ENCODE measurements at places on chromosomes 1 and 21.

DNA sequence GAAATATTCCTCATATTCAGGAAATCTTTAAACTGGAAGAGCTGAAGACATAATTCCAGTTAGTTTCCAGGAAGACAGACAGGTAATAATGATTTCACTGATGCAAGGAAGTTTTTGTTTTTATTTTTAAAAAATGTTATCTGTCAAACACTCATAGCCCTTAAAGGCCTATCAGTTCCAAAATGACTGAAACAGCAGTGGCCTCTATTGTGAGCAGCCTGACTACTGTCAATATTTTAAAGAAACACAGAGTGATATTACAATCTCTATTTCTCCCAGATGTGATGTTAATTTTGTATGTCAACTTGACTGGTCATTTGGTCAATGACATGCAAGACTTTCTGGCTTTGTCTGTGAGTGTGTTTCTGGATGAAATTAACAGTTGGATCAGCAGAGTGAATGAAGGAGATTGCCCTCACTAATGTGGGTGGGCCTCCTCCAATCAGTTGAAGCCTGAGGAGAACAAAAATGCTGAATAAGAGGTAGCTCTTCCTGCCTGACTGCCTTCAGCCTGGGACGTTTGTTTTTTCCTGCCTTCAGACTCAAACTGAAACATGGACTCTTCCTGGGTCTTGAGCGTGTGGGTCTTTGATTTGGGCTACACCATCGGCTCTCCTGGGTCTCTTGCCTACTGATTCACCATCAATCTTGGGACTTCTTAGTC lies 31.3 kb upstream of the SLC30A10 start:
- DNase-seq: no peak

GRCh38 chr1:68322837-68323687 lies 90.7 kb upstream of the WLS start:
- DNase-seq: no peak

GRCh38 chr1:234579967-234580366 lies 30.0 kb downstream of the IRF2BP2 start:
- DNase-seq: no peak

DNA sequence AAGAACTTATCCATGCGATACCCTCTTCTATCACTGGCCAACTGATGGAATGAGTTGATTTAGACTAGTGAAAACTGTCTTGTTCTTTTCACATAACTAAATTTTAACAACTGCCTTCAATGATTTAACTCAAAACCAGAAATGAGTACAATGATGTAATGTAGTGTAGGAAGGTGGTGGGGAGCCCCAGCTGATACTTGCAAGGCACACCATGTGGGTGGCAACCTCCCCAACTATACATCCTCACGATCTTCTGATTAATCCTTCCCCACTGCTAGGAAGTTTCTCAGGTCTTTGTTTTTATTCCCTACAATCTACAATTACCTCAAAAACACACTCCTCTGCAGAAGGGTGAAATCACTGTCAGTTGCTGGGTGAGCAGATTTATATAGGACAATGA lies 100.7 kb downstream of the KCTD3 start:
- no peak for DNase-seq

DNA sequence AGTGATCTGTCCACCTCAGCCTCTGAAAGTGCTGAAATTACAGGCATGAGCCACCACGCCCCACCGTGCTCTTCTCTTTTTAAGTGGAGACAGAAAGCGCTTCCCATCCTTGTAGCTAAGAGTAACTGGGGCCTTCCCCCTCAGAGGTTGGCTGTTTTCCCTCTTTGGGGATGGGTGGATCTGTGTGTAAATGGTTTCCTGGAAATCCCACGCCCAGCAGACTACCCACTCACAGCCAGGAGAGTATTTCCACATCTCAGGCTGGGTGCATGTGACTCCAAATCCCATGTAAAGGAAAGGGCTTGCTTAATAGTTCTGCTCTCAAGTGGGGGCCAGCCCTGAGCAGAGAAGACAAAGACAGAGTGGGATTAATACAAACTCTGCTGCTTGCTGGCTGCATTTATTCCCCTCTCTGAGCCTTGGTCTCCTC lies 19.6 kb upstream of the TCEA3 start:
- no peak for DNase-seq

DNA sequence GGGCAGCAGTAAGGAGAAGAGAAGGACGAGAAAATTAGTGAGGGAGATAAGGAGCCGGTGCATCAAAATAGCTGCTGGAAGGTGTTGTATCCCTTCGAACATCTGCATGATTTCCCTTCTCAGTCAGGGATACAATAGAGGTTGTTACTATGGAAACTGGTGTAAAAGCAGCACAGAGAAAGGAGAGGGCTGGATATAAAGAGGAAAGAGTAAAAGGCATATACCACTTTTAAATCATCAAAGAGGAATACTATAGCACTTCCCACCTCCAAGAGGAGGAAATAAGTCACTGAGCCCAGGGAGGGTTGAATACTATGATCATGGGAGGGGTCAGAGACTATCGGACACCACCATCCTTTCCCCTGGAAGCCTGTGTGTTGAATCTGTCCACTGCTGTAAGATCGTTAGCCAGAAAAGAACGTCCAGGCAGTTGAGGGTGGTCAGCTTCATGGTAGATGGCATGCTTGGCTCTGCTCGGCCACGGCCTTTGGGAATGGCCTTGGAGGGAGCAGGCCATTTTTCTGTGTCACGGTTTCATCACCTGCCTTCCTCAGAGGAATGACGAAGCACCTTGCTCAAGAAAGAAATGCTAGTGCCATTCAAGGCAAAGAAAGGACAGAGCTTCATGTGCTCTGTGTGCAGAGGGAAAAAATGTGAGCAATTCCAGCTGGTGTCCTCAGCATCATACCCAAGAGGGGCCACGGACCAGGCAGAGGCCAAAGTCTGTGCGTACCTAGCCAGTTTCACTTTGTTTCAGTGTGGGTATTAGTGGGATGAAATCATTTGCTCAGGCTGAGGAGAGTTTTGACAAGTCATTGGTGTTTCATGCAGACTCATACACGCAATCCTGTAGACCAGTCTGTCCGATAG lies 64.2 kb downstream of the IRF2BP2 start:
- DNase-seq: no peak

GRCh38 chr1:53254011-53254640 lies 15.8 kb upstream of the MAGOH start:
- DNase-seq: no peak

- no peak for DNase-seq
Measured at GRCh38 chr1:207619871-207620542, 24.9 kb upstream of the CR1L start.

DNA sequence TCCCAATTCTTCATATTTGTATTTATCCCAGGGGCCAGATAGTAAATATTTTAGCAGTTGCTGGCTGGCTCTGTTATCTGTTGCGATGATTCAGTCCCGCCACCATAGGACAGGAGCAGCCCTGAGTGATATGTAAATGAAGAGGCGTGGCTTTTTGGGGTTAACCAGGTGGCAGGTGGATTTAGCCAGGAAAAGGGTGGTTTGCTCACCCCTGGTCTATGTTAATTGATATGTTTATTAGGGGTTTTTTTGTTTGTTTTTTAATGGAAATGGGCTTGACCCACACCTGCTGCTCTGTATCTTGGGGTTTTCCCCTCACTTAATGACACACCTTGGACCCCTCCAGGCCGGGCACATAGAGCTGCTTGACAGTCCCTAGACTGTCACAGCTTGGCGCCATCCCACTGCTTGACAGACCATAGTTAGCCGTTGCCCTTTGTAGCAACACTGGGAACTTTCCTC lies 62.8 kb downstream of the PIK3CD start:
- DNase-seq: no peak

GRCh38 chr1:39446986-39447567 lies 44.4 kb upstream of the BMP8A start:
- no peak for DNase-seq

DNA sequence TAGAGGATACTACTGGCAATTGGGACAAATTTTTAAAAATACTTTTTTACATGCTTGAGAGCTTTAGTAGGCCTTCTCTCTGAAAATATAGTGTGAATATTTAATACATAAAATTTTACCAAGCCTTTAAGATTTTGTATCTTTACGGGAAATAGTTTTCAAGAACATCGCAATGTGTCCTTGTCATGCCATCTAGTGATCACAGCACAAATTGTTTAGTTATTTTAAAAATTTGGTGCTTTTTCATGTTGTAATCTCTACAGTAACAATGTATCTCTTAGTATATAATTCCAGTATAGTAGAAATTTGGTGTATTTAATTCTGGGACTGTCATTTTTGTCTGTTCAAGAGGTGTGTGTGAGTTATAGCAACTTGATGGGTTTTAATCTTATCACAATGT lies 6.7 kb downstream of the CDC7 start:
- no peak for DNase-seq

GRCh38 chr1:85577419-85578320 lies 2.9 kb upstream of the CCN1 start:
- DNase-seq: no peak

DNA sequence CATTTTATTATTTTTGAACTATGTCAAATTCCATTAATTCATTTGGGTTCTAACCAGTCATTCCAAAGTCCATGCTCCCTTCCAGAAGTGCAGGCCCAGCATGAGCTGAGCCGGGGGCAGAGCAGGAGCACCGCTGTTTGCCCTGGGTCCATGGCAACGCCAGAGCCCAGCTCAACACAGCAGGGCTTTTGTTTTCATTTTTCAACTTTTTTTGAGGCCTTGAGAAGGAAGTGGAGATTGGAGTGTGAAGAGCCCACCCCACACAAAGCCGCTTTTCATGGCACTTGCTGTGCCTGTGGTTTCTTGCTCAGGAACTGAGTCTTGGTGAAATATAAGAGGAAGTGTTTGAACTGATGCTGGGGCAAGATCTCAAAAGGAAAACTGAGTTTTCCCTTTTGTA lies 13.2 kb upstream of the PRMT2 start:
- no peak for DNase-seq

- DNase-seq: no peak
Measured at GRCh38 chr1:15957221-15958095, 18.4 kb downstream of the ZBTB17 start.

DNA sequence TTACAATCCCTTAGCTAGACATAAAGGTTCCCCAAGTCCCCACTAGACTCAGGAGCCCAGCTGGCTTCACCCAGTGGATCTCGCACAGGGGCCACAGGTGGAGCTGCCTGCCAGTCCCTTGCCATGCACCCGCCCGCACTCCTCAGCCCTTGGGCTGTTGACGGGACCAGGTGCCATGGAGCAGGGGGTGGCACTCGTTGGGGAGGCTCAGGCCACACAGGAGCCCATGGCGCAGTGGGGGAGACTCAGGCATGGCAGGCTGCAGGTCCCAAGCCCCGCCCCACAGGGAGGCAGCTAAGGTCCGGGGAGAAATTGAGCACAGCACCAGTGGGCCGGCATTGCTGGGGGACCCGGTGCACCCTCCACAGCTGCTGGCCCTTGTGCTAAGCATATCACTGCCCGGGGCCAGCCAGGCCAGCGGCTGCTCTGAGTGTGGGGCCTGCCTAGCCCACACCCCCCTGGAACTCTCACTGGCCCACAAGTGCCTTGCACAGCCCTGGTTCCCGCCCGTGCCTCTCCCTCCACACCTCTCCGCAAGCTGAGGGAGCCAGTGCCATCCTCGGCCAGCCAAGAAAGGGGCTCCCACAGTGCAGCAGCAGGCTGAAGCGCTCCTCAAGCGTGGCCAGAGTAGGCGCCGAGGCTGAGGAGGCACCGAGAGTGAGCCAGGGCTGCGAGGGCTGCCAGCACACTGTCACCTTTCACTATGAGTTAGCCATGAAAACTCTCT lies 117.8 kb downstream of the LIPI start:
- DNase-seq: no peak

- no peak for DNase-seq
Measured at GRCh38 chr1:23167353-23168078, 1.1 kb downstream of the LUZP1 start.

GRCh38 chr1:216815260-216816131 lies 92.3 kb upstream of the ESRRG start:
- no peak for DNase-seq

DNA sequence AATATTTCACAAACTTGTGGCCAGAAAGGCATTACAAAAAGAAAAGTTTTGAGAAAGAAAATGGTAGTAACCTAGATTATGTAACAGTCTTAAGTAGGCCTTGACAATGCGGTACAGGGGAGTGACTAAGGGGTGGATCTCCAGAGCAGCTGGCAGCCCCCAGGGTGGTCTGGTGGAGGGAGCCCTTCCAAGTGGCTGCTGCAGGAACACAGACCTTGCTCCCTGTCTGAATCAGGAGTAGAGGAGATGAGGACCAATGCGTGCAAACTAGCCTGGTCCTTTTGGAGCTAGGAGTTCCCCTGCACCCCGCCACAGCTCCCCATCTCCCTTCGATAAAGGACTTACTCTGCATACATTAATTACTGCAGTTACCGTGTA lies 189.0 kb downstream of the NFIA start:
- no peak for DNase-seq

DNA sequence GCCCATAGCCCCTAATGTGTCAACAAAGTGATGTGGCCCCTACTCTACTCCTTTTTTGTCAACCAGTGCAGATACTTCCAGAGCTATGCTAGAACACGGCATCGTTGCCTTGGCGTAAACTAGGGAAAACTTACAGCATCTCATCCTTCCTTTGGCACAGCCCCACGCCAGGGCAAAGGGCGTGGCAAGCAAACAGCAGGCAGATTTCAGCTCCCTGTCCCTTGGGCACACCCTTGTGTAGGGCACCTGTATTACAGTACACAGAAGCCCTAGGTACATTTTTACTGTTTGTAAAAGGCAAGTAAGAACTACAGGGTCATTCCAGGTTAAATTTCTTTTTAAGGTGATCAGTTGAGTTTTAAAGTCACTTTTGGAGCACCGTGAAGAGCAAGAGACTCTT lies 29.3 kb downstream of the PRDX6 start:
- no peak for DNase-seq

DNA sequence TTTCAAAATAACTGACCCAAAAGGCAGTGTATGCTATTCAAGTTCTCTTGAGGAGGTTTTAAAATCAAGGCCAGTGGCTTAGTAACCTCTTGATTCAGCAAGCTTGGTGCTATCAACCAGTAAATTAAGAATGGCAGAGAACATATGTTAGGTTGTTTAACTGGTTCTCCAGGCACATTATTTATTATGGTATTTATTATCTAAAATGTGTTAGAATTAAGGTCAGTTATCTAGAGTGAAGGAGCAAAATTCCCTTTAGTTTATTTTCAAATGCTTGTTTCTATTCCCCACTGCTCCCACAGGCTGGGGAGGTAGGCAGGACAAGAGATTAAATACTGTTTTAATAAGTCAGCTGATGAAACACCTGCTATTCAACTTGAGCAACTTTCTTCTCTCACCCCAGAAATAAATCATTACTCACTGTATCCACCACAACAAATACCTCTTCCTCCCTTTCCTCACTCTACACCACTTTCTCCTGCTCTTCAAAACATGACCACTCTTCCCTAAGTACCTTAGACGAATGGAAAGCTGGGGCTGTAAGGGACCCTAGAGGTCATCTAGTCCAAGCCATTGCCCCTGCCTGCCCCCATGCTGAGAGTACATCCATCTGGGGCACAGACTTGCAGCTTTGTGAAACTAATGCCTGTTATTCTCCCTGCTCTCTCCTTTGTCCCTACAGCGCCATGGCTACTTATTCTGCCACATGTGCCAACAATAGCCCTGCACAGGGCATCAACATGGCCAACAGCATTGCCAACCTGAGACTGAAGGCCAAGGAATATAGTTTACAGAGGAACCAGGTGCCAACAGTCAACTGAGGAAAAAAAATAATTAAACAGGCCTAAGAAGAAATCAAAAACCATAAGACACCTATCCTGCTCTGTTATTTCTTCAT lies 71.7 kb downstream of the PRRX1 start:
- DNase-seq: no peak
